ENCODE measurements at places on chromosomes 6 and 20.
A peak's percentile ranks its signal among the peaks of the same experiment; 100 is the strongest.

- no peak for ATAC-seq
These were observed 291.2 kb downstream of the CDH26 start for GRCh38 chr20:60249436-60249835.

DNA sequence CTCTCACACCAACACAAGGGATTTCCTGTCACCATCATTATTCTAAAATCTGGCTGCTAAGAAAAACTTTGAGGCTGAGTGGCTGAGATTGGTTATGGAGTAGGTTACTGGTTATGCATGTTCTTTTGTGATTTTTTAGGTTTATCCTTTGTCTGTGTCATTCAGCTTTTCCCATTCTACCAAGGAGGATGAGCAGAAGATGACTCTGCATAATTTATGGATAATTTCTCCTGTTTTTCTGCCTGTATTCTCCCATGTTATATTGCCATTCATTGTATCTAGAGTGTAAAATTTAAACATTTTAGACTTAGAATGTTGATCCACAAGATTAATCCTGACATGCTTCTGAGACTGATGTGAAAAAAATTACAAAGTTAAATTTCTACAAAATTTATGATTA is 67.8 kb downstream of the SOBP start:
- ATAC-seq = no peak

GRCh38 chr6:3139090-3139903 is 18.0 kb downstream of the TUBB2A start:
- peak; percentile 84 for ATAC-seq

DNA sequence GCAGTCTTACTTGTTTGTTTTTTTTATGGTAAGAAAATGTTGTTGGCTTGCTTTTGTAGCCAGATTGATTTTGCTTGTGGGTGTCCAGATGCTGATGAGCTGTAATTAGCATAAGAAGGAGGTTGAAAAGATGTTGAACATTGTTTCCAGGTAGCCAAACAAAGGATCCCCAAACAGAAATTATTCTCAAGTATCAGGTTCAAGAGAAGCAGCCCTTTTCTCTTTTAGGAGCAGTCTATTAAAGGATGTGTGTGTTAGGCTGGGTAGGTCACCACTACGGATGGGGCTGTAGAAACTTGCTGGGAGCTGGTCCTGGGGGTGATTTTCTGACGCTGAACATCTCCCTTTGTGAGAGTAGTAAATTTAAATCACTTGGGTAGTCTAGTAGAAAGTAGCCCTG is 86.9 kb upstream of the VSTM2L start:
- ATAC-seq = no peak

- no peak for ATAC-seq
These were observed 31.1 kb downstream of the CD109 start for GRCh38 chr6:73727114-73727513.

- ATAC-seq = no peak
These were observed 68.0 kb downstream of the PLAGL1 start for GRCh38 chr6:143940011-143940597.

DNA sequence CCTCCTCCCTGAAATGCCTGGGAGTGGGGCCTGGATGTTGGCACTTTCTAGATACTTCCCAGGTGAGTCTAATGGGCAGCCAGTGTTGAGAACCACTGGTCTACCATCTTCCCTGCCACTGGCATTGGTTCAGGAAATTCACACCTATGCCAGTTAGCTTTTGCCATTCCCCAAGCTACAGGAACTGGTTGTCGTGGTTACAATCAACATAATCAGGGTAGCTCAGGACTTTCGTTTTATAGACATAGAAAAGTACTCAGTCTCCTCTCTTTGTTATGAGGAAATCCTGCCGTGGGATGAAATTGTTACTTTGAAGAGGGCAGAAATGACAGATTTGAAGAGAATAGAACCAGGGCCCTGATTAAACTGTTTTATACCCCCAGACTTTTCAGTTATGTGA is 127.9 kb upstream of the FOXO3 start:
- ATAC-seq = no peak

- no peak for ATAC-seq
These were observed 12.5 kb downstream of the SYCP2 start for GRCh38 chr20:59920944-59921343.

DNA sequence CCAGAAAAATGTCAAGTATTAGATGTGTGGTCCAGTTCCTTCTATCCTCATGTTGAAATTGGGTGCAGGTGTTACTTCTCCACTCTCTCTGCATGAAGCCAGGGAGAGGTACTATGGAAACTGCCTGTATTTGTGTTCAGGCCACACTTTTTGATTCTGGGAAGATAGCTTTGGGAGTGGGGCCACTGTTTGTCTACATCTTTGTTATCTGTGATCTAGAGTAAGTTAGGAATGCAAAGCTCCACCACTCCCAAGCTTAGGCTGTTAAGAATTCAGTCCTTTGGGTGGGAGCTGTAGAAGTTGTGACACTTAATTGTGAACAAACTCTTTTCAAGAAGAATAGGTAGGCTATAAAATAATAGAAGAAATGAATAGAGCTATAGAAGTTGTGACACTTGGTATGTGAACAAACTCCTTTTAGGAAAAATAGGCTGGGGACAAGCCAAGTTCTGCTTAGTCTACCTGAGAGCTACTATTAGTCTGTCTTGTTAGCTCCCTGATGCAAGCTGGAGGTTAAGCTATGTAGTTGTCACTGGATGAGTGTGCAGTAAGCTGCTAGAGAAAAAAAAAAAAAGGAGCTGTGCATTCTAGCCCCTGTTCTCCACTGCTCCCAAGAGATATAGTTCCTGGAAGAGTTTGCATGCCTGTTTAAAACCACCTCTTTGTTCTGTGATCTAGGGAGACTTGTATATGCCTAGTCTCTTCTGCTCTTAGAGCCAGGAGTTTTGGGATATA is 7.1 kb upstream of the GFRAL start:
- ATAC-seq = no peak

DNA sequence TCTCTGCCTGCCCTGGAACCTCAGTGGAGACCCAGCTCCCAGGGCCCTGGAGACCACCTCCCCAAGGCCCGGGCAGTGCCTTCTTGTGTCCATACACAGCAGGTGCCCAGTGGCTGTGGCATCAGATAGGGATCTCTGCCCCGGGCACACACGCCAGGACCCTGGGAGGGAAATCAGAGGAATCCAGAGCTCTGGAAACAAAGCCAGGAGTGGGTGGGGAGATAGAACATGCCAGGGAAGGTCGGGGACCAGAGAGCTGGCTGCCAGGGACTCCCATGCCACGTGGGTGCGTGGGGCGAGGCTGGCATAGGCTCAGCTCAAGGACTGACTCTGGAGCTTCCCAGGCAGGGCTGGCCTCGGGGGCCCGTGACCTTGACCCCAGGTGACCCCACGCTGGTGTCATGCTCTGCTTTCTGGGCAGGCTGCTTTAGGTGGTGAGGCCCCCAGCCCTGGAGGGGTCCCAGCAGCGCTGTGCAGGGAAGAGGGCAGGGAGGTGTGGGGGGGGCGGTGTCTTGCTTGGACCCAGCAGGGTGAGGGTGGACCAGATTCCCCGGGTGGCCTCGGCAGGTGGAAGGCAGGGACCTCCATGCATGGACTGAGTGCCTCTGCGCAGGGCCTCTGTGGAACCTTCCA is 17.6 kb upstream of the GATA5 start:
- no peak for ATAC-seq

- ATAC-seq = no peak
These were observed 176.7 kb upstream of the RSPO3 start for GRCh38 chr6:126941751-126942150.

GRCh38 chr6:144349690-144350527 is 64.8 kb downstream of the UTRN start:
- ATAC-seq = peak; percentile 77

DNA sequence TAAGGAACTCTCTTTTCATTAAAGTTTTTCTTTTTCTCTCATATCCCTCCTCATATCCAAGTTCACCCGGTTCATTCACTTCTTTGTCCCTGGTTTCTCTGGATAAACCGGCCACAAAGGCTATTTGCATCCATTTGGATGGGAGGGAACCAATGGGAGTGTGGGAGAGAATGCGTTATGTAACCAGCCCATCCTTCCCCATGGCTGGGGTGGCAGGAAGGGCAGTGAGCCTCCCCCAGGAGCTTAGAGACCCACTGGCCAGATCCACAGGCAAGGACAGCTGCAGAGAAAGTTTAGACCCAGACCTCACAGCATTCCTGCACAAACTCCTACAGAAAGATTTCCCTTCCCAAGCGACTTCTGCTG is 10.7 kb downstream of the CASS4 start:
- no peak for ATAC-seq

DNA sequence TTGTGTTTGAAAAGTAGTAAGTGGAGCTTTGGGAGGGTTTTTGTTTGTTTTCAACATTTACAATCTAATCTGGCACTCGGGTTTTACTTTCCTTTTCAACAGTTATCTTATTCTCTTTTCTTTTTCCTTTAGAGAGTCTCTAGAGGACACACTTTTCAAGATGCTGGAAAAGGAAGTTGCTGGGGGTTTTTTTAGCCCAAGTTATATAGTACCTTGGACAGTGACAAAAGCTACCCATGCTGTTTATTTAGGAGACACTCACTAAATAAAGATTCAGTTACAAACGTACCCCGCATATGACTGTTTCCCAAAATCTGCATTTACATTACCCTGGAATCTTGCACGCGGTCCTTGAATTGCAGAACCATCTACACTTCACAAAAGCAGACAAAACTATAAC is 78.8 kb downstream of the MAP7 start:
- no peak for ATAC-seq

GRCh38 chr6:2823104-2823850 is 18.4 kb downstream of the SERPINB1 start:
- ATAC-seq = no peak

DNA sequence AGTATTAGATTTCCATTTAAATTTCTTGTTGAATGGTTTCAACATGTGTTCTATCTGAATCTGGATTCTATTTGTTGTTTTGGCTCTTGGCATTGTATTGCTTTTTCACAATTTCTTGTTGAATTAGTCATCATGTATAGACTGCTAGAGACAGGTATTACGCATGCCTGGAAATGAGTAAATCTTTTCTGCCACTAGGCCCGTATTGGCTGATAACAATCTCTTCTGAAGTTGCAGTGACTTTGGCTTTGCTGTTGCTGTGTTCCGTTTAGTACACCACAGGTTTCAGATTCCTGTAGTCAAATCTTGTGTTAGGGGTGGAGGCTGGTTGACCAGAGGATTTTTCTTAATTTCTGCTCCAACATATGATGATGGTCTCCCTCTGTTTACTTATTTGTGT is 1339.4 kb downstream of the GRIK2 start:
- ATAC-seq = no peak
